ENCODE measurements at places on chromosomes 3 and 15.

- DNase-seq: peak; percentile 7
Observed at GRCh38 chr3:130389743-130390478, 44.4 kb downstream of the COL6A5 start.

GRCh38 chr15:40927873-40928806 is 1.0 kb upstream of the DLL4 start:
- no peak for DNase-seq

DNA sequence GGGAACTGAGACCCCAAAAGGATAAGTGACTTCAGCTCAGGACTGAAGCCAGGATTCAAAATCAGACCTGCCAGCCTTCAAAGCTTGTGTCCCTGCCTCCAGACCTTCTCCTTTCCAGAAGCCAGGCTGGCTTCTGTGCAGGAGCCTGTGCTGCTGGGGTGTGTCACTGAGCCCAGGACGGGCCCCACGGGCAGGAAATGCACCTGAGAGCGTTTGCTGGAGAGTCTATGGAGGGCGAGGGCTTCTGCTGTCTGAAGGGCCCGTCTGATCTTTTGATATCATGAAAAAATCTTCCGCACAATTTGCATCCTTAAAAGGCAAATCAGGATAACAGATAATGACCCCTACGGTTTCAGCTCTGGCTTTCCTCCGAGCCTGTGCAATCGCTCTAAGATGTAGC is 125.4 kb downstream of the FAM43A start:
- no peak for DNase-seq

DNA sequence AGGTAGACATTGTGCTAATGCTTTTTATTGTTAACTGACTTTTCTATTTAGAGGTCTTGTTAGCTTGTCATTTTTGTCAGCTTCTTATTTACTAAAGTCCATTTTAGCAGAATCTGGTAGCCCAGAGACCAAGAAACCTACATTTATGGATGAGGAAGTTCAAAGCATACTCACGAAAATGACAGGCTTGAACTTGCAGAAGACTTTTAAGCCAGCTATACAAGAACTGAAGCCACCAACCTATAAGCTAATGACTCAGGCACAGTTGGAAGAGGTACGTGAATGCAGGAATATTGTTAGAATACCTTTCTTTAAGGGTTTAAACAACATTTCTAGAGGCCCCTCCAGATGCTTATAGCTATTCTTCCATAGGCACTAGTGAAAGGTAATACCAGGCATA is 3.0 kb downstream of the MRPS22 start:
- DNase-seq: no peak

DNA sequence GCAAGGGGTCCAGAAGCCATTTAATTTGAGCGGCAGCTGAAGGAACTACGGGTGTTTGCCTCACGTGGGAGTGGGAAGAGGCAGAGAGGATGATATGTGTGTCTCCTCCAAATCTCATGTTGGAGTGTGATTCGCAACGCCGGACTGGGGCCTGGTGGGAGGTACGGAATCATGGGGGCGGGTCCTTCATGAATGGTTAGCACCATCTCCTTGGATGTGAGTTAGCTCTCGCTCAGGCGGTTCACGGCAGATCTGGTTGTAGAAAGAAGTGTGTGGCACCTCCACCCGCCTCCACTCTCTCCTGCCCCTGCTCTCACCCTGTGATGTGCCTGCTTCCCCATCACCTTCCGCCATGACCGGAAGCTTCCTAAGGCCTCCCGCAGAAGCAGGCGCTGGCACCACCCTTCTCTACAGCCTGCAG is 25.4 kb downstream of the XXYLT1 start:
- DNase-seq: no peak
